ENCODE measurements at places on chromosomes 7 and 10.

- DNase-seq, result no peak
Measured at GRCh38 chr10:1128115-1128514, 71.9 kb downstream of the WDR37 start.

- peak; percentile 82 for DNase-seq
Measured at GRCh38 chr10:124641282-124642087, 102.7 kb downstream of the FAM53B start.

GRCh38 chr10:96637709-96638108 is 50.9 kb upstream of the TM9SF3 start:
- no peak for DNase-seq

DNA sequence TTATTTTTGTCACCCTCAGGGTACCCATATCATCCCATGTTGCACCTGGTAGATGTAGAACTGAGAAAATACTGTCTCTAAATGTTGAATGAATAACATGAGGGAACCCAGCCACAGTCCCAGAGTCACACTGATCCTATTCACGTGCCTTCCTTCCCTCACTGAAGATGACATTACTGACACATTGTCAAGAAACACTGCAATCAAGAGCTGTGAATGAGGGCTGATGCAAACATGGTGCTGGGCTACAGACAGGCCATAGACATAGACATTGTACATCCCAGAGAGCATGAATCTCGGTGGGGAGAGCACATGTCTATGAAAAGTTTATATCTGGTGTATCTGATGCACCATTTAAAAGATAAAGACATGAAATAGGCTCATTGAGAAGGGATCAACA is 9.8 kb downstream of the SLC13A4 start:
- DNase-seq, result no peak

DNA sequence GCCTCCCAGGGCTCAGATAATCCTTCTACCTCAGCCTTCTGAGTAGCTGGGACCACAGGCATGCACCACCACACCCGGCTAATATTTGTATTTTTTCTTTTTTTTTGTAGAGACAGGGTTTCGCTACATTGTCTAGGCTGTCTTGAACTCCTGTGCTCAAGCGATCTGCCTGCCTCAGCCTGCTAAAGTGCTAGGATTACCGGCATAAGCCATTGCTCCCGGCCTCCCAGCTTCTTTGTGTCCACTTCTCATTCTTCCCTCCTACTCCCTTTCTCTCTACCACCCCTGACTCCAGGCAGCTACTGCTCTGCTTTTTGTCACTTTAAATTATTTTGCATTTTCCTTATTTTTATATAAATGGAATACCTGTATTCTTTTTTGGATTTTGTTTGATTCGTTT is 83.4 kb downstream of the PALS2 start:
- DNase-seq, result no peak

DNA sequence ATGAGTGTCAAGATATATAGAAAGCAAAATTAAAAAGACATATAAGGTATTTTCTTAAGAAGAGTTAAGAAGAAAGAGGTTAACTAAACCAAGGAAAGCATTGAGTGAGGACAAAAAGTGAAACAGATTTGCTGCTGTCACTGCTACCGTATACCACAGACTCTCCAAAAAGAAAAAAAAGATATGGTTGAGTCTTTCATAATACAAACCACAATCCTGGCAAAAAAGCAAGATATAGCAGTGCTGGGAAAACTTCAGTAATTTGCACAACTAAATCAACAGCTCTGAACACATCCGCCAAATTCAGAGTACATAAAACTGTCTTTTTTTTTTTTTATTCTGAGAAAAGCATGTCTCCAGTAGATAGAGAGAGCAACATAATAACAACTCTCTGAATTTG is 114.7 kb downstream of the ETV1 start:
- no peak for DNase-seq

- DNase-seq, result no peak
Measured at GRCh38 chr10:45253183-45253914, 62.1 kb downstream of the OR13A1 start.

- no peak for DNase-seq
Measured at GRCh38 chr10:128622706-128623105, 496.5 kb upstream of the MKI67 start.

DNA sequence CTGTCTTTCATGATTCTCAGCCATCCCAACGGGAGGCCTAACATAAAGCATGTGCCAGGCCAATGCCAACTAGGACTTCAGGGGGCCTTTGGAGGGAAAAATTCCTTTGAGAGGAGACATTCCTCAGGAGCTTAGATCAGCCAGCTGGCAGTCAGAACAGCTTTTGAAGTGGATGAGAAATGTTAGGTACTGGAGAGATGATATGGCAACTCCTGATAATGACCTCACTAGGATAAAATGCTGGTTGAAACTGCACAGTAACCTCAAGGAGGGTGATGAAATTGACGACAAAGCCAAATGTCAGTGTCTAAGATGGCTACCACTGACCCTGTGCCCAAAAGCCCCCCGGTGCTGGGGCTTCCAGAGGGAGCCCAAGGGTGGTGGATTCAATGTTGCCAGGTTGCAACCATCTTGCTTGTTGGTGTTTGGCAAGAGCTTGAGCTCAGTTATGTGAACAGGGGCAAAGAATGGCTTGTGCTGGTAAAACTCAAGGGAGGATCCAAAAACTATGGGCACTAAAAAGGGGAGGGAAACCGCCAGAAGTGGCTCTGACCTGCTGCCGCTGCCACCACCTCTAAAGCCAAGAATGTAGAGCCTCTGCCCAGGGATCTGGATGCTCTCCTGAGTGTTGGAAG is 121.2 kb downstream of the UBE2H start:
- no peak for DNase-seq

DNA sequence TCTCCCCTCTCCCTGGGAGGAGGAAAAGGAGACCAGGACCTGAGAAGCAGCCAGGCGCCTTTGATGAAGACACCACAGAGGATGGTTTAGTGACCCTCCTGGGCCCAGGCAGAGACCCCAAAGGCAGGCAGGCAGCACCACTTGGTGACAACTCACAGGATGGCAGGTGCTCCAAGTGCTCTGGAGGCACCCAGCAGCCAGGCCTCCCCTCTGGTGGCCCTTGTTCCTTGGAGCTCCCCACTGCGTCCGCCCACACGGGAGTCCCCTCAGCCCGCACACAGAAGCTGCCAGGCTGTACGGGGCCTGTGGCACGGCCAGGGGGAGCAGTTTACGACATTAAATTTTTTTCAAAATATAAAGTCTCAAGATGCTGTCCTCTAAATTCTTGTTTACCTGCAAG is 607.1 kb upstream of the FOXK1 start:
- DNase-seq, result no peak

DNA sequence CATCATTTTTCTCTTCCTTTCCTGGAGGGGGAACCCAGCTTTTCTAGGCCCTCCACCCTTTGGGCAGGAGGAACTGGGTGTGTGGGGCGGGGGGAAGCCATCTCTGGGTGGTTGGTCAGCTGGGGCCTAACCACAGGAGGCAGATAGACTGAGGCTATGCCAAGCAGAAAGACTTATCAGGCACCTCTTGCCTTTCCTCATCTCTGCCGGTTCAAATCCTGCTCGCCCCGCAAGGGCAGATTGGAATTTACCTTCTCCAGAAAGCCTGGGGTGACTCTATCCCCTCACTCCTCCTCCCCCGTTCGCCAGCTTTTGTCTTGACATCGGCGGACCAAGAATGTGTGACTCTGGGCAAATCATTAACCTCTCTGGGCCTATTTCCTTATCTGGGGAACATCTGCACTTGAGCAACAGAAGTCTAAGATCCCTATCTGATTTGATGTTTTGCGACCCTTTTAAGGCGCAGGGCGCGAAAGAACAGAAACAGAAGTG is 584 bp upstream of the GARS1 start:
- no peak for DNase-seq

DNA sequence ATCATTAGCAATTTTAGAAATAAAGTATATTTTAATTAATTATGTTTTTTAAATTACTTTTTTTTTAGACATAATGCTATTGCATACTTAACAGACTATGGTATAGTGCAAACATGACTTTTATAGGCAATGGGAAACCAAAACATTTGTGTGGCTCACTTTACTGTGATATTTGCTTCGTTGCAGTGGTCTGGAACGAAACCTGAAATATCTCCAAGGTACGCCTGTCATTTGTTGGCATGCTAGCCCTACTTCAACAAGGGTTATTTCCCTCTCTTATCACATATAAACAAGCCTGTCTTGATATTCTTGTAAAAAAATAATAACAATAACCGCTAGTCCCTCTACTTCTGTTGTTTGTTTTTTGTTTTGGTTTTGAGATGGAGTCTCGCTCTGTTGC is 74.2 kb downstream of the TYW1B start:
- DNase-seq, result no peak

DNA sequence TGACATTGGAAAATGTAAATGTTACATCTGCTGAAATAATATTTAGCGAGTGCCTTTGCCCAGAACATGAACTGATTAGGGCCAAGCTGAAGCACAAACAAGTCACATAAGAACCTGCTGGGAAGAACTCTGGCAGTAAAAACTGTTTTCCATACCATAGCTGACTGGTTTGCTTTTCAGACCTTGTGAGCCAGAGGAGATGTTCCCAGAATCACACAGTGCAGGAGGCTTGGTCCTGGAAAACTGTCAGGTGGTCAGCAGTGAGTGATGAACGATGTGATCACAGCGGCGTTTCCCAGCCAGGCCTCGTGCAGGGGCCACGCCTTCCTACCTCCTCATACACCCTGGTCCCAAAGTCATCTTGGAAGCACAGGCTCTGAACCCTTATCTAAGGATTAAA is 164.2 kb upstream of the EEPD1 start:
- DNase-seq, result no peak

GRCh38 chr10:110226543-110226925 is 19.1 kb downstream of the MXI1 start:
- DNase-seq, result peak; percentile 82

- DNase-seq, result no peak
Measured at GRCh38 chr7:147413557-147413870, 1177.1 kb upstream of the C7orf33 start.

- DNase-seq, result no peak
Measured at GRCh38 chr10:125482637-125483036, 200.3 kb downstream of the TEX36 start.

- DNase-seq, result no peak
Measured at GRCh38 chr10:79060641-79061255, 8.0 kb upstream of the ZMIZ1 start.

GRCh38 chr10:78868861-78869260 is 199.9 kb upstream of the ZMIZ1 start:
- DNase-seq, result no peak

DNA sequence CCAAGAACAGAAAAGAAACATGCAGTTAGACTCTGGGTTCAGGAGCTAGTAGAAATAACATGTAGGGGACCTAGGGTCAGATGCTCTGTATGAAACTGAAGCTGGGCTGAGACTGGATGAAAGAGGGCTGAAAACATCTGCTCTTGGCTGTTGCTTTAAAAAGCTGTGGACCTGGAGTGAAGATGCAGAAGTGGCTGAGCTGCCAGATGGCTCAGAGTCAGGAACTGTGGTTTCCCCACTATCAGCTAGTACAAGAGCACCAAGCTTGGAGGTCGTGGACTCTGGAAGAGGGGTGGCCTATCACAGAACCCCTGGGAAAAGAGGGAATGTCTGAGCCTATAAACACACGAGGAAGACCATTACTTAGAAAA is 5.9 kb downstream of the ADK start:
- DNase-seq, result no peak

- no peak for DNase-seq
Measured at GRCh38 chr7:124722292-124722691, 43.3 kb downstream of the GPR37 start.

GRCh38 chr7:47546171-47546570 is 35.7 kb downstream of the TNS3 start:
- DNase-seq, result no peak

DNA sequence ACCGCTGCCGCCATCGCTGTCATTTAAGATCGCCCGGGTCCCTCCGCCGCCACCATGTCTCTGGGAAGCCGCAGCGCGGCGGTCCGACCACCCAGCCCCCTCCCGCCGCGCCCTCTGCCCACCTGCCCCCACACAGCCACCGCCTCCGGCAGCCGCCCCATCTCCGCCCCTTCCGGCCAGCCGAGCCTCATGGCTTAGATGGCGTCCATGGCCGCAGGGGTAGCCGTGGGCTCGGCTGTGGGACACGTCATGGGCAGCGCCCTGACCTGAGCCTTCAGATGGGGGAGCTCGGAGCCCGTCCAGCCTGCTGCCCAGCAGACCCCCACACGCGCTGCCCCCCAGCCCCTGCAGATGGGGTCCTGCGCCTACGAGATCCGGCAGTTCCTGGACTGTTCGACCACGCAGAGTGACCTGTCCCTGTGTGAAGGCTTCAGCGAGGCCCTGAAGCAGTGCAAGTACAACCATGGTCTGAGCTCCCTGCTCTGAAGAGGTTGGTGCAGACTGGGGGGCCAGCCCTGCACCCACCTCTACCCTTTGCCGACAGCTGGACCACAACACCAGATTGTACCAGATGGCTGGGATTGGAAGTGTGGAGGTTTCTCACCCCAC is 38.0 kb upstream of the TARP start:
- no peak for DNase-seq

DNA sequence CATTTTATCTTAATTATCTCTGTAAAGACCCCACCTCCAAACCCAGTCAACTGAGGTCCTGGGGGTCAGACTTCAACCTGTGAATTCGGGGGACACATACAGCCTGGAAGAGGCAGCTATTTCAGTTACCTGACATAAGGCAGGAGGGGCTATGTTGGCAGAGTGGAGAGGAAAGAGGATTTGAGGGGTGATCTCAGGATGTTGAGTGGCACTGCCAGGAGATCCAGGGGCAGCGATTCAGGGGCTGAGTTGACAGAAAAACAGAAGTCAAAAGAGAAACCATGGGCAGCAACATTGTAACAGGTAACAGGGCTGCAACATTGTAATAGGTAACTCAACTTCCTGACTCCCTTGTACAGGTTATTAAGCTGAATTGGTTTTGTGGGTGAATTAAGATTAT is 162.6 kb downstream of the ADARB2 start:
- DNase-seq, result no peak

GRCh38 chr7:123348690-123349089 is 148.9 kb upstream of the SLC13A1 start:
- no peak for DNase-seq

- DNase-seq, result no peak
Measured at GRCh38 chr10:129712000-129712399, 245.0 kb downstream of the MGMT start.

DNA sequence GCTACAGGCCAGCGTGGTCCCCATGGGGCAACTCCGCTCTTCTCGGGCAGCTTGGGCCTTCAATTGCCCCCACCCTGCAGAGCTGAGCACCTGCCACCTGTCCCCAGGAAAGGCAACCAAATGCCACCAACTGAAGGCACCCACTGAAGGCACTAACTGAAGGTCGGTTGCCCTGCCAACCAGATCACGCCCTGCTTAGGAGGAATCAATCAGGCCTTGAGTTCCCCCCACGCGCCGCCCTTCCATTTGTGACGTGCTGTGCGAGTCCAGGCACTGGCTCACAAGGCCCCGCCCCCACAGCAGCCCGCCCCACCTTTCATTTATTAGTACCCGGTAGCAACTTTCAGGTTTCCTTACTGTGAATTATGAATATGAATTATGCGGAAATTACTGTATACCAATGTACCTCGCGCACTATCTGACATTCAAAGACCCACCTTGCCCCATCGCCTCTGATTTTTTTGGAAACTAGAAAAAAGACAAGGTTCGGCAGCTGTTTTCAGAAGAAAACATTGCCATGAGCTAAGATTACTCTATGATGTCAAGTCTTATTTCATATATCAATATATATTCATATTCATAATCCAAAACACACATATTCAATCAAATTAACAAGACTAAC is 83.6 kb upstream of the ABI1 start:
- no peak for DNase-seq

All from hematopoietic multipotent progenitor cell treated with erythropoietin and hydrocortisone succinate and interleukin-3 and kit ligand, for 17 days (in vitro differentiated cells).